ENCODE measurements at places on chromosomes 5 and 9.

DNA sequence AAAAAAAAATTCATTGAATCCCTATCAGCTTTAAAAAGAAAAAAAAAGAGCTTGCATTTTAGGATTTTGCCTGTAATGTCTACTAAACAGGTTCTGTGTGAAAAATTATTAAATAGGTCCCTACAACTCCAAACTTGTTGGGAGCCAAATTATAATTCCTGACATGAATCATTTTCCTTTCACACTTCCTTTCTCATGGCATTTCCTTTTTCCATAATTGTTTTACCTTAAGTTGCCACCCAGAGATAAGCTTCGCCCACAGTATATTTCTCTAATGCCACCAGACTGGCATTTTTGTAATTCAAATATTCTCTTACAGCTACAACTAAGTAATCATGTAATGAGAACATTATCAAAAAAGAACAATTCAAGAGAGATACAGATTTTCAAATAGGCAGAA is 348.8 kb downstream of the EFNA5 start:
- DNase-seq, result no peak

DNA sequence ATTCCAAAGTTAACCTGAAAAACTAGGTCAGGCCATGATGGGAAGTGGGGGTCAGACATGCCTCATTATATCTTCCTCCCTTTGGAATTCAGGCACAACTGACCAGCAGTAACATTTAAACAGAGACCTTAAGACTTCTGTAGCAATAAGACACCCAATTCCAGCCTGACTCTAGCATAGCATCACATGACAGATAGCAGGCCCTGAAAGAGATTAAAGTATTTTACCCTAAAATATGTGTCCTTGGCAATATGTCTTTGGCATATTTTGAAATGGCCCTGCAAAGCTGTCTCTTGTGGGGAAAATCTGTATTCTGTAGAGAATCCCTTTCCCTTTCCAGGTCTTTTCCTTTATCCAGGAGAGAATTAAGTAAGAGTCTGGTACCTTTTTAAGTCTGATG is 34.3 kb downstream of the S1PR3 start:
- DNase-seq, result no peak

DNA sequence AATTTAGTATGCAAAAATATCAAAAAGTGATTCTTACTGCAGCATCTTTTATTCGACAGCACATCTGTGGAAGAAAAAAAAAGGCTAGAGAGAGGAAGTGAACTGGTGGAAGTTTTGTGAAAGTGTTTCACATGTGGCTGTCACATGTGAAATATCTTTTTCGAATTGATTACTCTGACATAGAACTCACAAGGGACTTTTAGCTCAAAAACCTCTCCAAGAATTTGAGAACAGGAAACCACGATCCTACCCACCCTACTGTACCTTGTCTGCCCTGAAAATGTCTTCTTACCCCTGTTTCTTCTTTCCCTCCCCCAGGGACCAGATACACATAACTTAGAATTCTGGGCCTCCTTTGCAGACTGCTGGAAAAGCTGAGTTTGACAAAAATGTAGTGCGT is 106.5 kb upstream of the PRRC1 start:
- DNase-seq, result no peak

DNA sequence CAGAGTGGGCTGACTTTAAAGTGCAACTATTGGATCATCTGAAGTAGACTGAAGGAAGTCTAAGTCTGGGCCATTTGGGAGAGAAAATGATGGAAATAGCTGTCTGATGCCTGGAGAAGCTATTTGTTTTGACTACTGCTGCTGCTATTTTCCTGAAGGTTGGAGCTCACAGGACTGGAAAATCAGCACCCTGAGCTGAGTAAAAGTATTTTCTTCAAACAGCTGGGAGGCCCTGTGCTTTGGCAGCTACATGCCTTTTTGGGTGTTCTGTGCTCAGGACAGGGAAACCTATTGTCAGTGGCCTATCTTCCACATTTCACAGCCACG is 302.6 kb downstream of the ENC1 start:
- no peak for DNase-seq

DNA sequence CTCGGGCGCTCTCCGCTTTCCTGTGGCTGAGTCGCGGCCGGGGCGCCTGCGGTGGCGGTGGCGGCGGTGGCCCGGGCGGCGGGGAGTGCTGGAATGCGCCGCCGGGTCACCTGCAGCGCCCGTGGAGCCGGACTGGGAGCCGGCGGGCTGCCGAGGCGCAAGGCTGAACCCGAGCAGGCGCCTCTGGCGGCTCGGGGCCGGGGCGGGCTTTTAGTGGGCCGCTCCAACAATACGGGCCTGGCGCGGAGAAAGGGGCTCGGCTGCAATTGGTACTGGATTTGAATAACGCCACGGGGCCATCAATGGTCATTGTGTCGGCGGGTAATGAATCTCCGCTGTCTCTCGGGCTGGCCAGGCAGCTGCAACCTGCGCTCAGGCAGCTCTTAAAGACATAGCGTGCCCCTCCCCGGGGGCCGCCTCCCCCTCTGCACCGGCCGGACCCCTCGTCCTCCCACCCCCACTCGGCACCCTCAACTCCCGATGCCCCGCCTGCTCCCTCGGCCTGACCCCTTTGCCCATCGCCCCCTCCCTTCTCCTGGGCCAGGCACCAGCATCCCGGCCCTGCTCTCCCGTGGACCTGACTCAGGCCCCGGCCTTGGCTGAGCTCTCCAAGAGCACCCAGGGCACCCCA is 22.1 kb downstream of the URM1 start:
- no peak for DNase-seq

- DNase-seq, result no peak
These were observed 19.3 kb upstream of the RAPGEF1 start for GRCh38 chr9:131759017-131759647.

GRCh38 chr5:132817011-132817410 is 3.9 kb downstream of the SOWAHA start:
- DNase-seq, result no peak

DNA sequence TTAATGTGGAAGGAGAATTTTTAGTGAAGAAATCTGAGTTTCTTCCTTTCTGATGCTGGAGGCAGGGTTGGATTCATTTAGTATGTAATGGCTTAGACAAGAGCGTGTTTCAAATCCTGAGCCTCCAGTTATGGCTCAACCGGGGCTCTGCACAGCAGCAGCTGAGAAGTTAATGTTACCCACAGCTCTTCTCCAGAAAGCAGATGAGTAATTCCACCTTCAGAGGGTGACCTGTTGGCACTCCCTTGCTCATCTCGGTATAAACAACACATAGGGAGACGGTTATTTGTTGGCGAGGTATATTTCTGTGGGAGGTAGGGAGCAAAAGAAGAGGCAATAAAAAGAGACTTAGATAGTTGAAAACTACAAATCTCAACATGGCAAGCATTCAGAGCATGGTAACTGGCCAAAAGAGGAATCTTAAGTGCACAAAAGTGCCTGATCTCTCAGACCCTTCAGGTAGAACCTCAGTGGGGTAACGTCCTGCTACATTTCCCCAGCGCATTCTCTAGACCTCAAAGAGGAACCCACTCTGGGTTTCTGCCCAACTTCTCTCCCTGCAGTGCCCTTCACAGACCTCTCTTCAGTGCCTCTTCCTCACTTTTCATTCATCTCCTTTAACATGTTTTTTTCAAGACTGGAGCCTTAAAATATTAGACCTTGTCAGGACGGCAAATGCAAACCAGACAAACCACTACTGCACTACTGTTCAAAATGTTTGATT is 417.5 kb upstream of the ADAMTSL1 start:
- DNase-seq, result no peak

GRCh38 chr9:76510041-76510440 is 51.1 kb downstream of the GCNT1 start:
- no peak for DNase-seq

GRCh38 chr5:173964506-173964905 is 24.5 kb upstream of the C5orf47 start:
- no peak for DNase-seq

DNA sequence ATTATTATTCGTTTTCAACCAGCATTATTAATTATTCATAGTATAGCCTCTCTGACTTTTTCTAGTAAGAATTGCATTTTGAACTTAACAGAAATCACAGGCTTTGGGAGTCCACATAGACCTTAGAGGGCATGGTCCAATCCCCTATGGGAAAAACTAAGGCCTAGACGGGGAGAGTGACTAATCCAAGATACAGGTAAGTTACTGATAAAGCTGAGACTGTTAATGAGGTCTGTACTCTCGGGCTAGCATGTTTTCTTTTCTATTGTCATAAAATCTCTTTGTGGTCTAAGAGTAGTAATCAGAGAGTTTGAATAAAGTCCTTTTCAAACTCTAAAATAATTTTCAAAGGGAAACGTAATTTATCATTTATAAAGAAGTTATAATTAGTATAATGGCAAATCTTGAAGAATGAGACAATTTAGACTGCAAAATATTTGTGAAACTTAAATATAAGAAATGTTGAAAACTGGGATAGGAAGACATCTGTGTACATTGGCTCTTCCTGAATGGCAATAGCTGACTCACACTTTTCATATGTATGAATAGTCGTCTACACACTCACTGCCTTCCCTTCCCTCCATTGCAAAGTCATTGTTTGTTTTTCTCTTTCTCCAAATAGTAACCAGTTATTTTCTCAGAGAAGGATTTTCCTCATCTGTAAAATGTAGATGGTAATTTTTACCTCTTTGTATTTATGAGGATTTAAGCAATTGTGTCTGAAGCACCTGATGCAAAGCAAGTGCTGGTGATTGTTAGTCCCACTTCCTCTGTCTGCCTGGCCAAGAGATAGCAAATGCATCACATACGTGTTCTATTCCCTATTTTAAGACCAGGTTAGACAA is 207.9 kb upstream of the CD180 start:
- DNase-seq, result no peak

- DNase-seq, result no peak
These were observed 296.2 kb downstream of the ARHGEF28 start for GRCh38 chr5:73922224-73922623.

GRCh38 chr5:81145329-81145935 is 87.7 kb upstream of the CKMT2 start:
- no peak for DNase-seq

- DNase-seq, result no peak
These were observed 23.1 kb downstream of the TRIM7 start for GRCh38 chr5:181181650-181182565.

- no peak for DNase-seq
These were observed 14.5 kb downstream of the HACD4 start for GRCh38 chr9:21016701-21017491.

- DNase-seq, result no peak
These were observed 101.0 kb downstream of the NR3C1 start for GRCh38 chr5:143302341-143303045.

DNA sequence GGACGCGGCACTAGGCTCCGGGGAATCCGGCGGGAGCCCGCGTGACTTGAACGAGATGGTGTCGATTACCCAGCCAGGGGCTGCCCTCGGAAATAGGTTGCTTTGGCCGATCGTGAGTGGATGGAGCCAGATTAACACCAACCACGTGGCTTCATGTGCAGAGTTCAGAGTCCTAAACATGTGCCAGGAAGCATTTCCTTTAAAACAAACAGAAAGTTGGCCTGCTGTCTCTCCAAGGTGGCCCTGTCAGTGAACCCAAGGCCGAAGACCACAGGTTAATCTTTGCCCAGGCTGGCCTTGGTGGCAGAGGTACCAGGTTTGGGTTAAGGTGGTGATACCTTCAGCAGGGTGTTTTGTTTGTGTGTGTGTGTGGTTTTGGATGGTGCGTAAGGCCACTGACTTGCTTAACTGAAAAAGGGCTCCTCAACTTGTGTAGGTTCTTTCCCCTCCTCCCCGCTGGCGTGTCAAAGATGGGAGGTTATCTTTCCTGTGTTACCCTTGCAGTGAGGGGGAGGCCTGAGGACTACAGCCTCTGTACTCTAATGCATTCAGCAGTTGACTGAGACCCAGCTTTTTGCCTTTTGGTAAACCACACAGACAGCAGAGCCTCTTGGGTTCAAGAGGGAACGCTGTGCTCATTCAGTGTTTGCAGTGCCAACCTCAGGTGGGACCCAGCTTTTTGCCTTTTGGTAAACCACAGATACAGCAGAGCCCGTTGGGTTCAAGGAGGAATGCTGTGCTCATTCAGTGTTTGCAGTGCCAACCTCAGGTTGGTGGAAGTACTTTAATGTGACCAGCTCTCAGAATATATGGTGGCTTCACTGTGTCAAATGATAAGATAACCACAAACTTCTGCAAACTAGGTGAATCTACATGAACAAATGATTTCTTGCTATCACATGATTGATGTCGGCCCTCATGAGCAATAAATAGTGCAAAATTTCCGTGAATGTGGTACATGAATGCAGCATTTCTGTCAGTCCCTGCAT is 1.4 kb downstream of the IQGAP2 start:
- peak; percentile 30 for DNase-seq

DNA sequence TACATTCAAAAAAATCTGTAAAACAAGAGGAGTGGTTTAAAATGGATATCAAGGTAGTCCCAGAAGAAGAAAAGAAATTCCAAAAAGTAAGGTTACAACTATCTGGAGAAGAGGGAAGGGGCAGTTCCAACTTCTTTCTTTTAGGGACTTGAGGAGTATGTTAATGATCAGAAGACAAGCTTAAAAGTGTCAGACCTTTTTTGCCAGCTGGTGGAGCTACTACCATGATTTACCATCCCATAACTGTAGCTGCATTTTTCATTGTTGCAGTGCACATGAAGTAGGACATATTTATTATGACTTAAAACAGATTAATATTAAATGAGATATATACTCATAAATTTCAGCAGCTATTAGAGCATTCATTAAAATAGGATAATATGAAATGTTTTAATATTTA is 158.5 kb upstream of the RGS7BP start:
- no peak for DNase-seq

DNA sequence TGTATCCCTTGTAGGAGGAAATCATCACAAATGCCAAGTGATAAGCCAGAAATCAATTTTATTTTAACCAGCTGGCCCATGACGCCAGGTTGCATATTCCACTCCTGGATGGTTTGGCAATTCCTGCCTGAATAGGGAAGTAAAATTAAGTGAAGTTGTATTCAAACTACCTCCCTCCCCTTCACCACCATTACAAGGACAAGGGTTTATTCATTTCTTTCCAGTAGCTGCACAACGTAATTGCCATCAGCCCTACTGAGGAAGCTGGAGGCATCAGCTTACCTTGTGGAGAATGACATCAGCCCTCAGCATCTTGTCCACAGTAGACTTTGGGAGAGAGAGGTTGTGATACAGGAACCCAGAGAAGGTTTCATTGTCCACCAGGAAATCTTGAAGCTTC is 66.6 kb downstream of the ABCA1 start:
- DNase-seq, result no peak

GRCh38 chr5:108788142-108788541 is 40.4 kb downstream of the FER start:
- DNase-seq, result no peak
